NCI-H1092 treated with DMSO at 0.1 percent for 48 hours (cell line): ENCODE measurements at places on chromosomes 3 and 15.

DNA sequence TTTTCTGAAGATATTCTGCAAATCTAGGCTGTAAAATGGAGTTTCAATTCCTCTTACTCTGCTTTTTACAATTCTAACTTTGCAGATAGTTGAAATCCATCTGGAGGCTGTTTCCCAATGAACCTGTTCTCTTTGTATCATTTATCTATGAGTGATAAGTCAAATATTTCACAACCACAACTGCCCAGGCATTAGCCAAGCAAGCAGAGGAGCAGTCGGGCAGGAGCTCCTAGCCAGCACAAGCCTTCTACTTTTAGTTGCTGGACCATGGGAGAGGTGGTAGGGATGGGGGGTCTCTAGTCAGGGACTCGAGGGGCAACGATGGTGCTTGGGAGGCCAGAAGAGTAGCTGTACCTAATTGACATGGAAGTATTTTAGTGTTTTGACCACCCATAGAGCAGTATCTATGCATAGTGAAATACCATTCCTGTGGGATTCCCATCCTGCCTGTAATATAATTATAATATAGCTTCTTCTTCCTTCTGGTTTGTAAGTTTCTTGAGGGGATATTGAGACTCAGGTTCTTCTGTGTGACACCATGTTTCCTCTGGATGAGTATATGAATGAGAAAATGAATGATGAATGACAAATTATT, 353.5 kb upstream of the IL12A start:
- no peak for DNase-seq

DNA sequence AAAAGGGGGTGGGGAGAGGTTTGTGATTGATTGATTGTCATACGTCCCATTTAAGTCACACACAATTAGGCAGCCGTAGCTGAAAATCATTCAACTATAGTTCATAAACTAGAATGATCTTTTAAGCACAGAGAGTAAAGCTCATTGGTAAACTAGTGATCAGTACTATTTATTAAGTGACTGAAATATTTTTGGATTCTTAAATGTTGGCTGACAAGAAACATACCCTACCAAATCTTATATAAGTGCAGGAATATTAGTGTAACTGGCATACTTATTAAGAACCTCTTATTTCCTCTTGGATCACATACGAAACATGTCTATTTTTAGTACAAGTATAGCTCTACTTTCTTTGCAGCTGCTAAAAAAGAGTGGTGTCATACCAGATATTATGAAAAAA, 8.4 kb upstream of the ABHD10 start:
- DNase-seq: no peak

DNA sequence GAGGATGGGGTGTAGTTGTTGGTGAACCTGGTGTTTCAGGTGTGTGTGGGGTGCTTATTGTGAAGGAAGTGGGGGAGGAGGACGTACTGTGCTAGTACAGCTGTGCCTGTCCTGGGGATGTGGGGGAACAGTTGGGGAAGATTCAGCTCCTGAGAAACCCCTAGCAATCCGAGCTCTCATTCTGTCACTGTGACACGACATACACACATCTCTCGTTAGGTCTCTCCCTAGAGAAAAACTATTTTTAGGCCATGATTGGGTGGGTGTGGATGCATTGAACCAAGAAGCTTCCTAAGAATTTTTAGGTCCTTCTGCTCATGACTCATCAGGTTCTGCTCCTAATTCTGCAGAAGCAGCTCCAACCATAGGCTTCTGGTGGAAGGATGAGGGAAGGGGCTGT, 54.3 kb downstream of the SLC30A4 start:
- DNase-seq: no peak

DNA sequence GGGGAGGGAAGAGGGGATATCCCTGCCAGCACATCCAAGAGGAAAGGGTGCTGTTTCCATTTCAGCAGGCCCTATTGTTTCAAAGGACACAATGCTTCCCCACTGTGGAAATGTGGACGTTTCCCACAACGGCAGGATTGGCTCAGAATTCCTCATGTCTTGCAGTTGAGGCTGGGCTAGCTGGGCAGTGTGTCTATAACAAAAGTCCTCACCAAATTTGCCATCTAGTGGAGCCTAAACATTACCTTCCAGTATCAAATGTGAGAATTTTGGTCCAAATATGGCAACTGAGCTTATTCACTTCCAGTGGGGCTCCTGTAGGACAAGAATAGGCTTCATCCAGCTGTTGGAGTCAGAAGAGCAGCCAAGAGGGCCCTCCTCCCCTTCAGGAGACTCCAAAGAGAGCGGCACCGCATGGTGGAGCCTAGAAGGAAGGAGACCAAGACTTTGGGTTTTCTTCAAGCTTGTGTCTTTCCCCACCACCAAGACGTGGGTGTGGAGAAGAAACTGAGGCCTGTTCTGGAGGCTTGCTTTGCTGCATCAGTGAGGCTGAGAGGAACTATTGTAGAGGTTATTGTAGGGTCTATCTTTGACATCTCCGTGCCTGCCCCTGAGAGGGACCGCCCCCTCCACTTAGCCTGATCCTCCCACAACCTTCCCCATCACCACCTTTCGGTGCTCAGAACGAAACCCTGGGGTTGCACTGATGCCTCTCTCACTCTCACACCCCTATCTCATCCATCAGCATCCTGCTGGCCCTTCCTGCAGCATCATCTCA, 45.3 kb upstream of the SLCO2A1 start:
- no peak for DNase-seq

GRCh38 chr15:68700455-68701123, 120.1 kb downstream of the ANP32A start:
- DNase-seq: peak; percentile 79

DNA sequence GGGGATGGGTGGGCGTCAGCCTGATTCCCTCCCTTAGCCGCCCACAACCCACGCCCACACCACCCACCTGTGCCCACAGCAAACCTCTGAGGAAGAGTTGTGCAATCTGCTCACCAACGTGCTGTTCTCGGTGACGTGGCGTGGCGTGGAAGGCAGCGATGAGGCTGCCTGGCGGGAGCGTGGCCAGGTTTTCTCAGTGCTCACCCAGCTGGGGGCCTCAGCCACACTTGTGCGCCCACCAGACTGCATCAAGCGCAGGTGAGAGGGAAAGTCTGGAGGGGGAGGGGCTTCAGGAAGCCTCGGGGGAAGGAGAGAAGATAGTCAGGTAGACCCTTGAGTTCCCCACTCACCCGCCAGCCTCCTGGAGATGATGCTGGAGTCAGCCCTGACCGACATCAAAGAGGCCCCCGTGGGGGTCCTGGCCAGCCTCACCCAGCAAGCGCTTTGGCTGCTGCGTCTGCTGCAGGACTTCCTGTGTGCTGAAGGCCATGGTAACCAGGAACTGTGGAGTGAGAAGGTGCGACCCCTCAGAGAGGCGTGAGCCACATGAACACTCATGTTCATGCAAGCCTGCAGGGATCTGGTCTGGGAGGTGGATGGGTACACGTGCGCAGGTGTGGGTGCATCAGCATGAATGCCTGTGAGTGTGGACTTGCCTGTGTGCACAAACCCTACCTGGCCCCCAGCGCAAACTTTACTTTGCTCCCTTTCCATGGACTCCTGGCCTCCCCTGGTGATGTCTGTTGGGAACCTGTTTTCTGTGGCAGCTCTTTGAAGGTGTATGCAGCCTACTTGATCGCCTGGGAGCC, 21.7 kb downstream of the NBEAL2 start:
- DNase-seq: no peak

DNA sequence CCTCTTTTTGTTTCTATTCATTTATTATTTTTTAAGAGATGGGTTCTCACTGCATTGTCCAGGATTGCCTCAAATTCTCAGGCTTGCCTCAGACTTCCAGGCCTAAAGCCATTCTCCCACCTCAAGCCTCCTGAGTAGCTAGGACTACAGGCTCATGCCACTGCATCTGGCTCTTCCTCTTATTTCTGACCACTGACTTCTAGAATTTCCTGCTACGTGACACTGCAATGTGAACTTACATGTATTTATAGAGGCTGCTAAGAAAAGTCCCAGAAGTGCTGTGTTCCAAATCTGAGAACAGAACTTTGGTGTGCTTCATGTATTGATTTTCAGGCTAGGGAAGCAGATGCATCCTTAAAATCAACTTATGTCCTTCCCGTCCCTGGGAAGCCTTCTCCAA, 407.4 kb downstream of the RSL24D1 start:
- no peak for DNase-seq

DNA sequence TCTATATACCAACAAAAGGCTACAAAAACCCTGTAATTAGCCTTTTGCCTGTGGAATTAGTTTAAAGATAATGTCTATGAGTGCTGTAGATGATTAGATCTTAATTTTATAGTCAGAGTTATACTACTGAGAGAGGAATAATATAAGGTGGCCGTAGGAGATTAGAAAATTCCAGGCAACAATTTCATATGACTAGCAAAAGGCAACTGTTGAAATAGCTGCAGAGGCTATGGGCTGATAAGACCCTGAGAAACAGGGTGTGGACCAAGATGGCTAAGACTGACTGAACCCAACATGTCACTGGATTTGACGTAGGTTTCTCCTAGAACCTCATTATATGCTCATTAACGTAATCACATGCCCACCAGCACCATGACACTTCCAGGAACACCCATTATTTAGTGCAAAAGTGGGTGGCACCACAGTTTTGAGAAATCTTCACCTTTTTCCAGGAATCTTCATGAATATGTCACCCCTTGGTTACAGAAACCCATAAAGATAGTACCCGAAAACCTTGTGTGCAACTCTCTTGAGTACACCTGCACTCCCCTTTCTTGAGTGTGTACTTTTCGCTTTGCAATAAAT, 29.1 kb upstream of the SCG3 start:
- no peak for DNase-seq

DNA sequence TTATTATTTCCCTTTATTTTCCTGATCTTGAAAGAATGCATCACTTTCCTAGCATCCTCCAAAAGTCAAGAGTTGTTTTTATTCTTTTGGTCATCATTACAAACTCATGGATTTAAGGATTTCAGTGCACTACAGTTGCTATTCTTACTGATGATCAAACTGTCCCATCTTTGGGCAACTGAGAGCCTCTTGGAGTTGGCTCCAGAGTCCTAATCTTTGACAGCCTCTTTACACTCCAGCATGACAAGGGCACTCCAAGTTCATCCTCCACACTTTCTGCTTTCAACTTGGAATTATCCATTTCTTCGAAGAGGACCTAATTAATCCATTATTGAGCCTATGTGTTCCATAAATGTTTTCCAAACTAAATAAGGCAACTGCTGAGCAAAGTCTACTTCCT, 5.7 kb downstream of the UACA start:
- DNase-seq: no peak

DNA sequence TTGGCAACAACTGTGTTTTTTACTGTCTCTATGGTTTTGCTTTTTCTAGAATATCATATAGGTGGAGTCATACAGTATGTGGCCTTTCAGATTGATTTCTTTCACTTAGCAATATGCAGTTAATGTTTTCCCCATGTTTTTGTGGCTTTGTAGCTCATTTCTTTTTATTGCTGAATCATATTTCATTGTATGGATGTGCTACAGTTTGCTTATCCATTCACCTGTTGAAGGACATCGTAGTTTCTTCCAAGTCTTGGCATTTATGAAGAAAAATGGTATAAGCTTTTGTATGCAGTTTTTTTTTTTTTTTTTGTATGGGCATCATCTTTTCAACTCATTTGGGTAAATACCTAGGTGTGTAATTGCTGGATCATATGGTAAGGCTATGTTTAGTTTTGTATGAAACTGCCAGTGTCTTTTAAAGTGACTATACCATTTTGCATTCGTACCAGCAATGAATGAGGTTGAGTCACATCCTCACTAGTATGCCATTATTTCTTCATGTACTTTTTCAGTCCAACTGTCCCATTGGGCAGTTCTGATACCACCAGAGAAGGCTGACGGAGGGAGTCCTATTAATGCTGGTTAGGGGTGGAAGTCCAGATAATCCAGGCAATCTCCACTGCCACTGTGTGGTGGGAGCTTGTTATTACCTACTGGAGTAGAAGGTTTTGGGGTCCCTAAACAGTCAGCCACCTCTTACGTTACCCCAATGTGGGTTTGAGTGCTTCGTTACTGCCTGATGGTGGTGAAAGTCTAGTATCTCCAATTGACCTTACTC, 210.5 kb downstream of the DOCK3 start:
- no peak for DNase-seq

DNA sequence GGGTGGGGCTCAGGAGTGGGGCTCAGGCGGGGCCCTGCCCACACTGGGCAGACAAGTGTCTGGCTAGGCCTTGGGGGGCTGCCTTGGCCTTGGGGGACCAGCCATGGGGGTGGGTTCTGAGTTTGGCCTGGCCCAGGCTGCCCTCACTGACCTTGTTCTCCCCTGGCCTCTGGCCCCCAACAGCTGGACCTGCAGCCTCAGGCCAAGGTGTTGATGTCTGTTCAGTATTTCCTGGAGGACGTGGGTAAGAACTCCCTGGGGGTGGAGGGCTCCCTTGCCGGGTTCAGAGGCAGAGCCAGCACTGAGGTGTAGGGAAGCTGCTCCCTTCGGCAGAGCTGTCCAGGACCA, 20.0 kb downstream of the PRKCD start:
- DNase-seq: no peak

DNA sequence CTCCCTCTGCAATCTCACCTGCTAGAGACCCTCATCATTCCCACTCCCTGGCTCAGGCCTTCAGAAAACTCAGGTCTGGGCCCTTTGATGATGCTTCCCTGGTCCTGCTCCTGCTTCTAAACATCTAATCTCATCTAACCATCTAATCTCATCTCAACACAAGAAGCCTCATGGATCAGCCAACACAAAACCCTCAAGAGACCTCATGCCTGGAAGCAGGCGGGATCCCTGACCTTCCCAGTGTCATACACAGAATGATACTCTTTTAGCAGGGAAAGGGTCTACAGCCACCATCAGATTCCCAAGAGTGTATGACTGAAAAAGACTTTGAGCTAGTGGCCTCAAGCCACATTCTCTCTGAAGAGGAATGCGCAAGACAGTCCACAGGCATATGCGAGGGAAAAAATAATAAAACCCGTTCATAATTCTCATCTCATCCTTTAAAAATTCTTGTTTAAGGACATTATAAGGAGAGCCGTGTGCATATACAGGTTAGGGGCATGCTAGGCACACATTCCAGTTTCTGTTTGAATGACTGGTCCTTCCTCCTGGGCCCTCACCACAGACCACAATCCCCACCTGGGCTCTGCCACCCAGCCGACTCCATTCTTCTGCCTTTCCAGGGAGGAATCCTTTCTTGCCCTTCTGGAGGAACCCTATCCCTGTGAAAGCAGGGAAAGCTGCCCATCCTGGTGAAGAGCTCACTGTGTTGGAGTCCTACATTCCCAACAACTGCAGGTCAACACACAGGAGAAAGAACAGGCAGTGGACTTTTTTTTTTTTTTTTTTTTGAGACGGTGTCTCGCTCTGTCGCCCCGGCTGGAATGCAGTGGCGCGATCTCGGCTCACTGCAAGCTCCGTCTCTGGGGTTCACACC, 2.2 kb downstream of the ZXDC start:
- no peak for DNase-seq

GRCh38 chr3:13070391-13071070, 2.7 kb downstream of the IQSEC1 start:
- no peak for DNase-seq

GRCh38 chr3:13513051-13513912, 33.2 kb downstream of the HDAC11 start:
- no peak for DNase-seq

DNA sequence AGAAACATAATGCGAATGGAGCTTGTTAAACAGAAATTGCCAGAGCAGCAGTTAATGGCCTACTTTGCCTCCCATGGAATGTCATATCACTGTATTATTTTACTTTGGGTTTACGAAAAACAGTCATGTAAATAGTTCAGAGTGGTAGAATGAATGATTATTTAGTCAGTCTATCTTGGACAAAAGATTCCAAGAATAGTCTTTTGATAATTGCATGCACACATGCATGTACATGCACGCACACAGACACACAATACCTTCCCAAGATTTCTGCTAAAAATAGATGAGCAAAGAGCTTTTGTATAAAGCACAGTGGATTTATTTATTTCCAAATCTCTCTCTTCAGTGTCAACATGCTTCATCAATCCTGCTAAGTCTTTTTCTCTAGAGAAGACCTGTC, 800.7 kb downstream of the DIPK2A start:
- no peak for DNase-seq
